ENCODE measurements at places on chromosomes 16 and 17.

DNA sequence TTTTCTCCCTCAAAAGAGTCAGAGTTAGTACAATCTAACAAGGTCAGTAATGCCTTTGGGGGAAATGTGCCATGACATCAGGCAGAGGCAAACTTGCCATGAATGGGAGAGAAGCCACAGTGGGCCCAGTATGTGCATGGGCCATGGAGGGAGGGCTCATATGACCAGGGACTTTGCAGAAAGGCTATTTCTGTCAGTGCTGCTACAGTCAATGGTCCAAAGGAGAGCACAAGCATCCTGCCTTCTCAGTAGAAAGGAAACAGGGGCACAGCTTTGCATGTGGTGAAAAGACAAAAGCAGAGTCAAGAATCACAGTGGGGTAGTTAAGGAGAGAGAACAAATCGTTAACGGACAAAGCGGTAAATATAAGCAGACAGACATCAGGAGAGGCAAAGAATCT, 11.2 kb upstream of the CORO6 start:
- DNase-seq: no peak

DNA sequence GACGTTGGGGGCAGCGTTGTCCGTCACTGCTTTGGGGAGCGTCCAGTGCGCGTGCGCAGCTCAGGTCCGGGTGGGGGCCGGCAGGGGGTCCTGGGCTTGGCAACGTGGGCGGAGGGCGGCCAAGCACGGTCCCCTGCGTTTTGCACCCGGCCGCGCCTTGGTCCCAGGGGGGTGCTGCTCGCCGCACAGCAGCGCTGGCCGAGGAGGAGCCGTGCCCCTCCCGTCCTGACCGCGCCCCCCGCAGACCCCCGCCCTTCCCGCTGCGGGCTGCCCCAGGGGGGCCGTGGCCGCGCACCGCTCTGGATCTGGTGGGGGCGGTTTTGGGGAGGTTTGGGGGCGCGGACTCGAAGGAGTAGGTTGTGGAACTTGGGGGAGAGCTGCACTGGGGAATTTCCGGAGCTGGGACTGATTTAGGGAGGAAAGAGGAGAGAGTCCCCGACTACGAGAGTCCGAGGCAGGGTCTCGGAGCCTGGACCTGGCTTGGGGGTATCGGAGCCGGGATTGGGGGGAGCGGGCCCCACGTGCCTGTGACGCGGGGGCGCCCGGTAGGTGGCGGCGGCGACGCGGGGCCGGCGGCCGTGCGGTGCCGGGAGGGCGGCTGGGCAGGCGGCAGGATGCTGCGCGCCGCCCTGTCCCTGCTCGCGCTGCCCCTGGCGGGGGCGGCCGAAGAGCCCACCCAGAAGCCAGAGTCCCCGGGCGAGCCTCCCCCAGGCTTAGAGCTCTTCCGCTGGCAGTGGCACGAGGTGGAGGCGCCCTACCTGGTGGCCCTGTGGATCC, at the start of gene SLC9A5:
TSS of gene SLC9A5 (plus strand) at position 579 of the 777 bp plus-strand sequence. CDS start at position 615, 36 bp downstream.
- DNase-seq: peak; percentile 69

GRCh38 chr16:78362524-78363135, 263.2 kb downstream of the WWOX start:
- peak; percentile 32 for DNase-seq

GRCh38 chr16:11783319-11784037, 13.6 kb downstream of the ZC3H7A start:
- DNase-seq: peak; percentile 62

DNA sequence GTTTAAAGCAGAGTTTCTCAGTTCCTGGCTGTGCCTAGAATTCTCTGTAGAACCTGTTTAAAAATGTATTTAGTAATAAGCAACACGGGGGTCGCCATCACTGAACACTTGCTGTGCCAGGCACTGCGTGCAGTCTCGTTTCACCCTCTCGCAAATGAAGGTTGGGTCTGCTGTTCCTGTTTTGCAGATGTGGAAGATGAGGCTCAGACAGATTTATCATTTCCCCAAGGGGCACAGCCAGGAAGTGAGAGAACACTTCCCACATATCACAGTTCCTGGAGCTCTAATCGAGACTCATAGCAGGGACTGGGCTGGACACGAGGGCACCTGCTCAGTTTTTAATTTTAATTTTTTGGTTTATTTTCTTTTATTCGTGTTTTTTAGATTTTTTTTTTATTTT, 122.7 kb downstream of the ABCC6 start:
- DNase-seq: no peak

DNA sequence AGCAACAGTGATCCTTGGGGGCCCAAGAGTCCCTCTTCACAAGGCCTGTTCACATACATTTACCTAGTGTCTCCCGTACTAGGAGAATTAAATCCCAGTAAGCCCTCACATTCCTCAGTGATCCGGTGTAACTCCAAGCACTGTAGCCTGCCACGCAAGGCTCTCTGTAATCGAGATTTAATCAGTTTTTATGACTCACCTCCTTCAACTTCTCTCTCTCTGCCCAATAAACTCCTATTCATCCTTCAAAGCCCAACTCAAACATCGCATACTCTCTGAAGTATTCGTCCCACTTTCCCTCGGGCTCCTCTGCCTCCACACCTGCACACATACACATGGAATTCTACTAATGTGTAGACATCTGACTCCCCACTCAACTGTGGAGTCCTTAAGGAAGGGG, 141.8 kb downstream of the CMIP start:
- DNase-seq: no peak

GRCh38 chr17:28597606-28598383, 1.0 kb downstream of the SPAG5 start:
- DNase-seq: no peak

DNA sequence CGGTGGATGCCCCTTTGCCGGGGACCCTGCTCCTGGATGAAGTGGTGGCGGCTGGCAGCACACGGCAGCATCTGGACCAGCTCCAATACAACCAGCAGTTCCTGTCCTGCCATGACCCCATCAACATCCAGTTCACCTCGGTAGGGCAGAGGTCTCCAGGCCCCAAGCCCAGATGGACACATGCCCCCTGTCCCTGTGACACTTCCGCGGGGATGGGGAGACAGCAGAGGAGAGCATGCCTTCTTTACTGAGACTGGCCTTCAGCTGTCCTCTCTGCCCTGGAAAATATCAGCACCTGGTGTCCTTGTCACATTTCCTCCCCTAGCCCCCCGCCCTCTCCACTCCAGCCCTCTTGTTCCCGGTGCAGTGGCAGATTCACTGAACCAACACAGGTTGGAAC, 6.2 kb downstream of the CHAD start:
- no peak for DNase-seq

GRCh38 chr17:1029196-1029921, 32.4 kb downstream of the TIMM22 start:
- DNase-seq: no peak

- DNase-seq: peak; percentile 89
These were observed 145.2 kb downstream of the CLEC16A start for GRCh38 chr16:11089504-11090124.

DNA sequence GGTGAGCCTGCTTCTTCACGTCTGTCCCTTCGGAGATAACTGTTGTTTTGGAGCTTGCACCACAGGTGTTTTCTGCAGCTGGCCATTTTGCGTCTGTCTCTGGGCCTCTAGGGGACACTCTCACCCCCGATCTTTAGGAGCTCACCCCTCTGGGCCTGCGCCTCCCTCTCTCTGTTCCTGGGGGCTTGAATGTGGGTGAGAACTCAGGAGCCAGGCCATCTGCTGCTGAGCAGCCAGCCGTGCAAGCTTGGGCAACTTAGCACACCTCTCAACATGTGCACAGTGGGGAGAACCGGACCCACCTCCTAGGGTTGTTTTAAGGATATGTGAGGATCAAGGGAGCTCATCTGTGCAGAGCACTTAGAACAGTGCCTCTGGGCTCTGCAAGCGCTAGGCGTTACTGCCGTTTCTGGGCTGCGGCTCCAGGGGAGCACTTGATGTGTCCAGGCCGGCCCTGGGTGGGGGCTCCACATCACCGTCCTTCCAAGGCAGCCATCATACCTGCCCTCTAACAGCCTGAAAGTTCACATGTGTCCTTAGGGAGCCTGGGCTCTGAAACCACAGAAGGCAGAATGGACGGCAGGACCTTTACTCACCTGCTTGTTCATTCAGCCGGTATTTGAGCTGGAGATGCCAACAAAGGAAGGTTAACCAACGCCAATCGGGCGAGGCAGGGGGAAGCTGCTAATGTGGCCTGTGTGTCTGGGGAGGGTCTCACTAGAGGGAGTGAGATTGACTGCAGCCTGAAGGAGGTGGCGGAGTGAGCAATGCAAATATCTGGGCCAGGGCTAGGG, 66.3 kb downstream of the MRC2 start:
- DNase-seq: no peak

DNA sequence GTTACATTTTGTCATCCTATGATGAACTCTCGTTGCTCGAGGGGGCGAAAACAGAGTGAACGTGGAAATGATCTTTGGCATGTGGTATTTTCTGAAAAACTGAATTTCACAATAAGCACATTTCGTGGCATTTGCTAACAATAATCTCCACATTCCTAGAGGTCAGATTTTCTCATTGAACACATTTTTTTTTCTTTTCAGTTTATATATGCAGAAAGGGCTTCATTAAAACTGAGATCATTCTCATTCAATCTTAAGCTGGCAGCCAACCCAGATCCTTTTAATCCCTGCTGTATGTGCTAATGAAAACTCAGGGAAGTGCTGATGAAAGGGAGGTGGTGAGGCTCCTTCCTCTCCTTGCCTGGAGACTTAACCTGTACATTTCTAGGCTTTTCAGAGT, 52.6 kb downstream of the PRKCA start:
- no peak for DNase-seq

GRCh38 chr16:86870380-86870779, 292.0 kb downstream of the FOXL1 start:
- DNase-seq: no peak

DNA sequence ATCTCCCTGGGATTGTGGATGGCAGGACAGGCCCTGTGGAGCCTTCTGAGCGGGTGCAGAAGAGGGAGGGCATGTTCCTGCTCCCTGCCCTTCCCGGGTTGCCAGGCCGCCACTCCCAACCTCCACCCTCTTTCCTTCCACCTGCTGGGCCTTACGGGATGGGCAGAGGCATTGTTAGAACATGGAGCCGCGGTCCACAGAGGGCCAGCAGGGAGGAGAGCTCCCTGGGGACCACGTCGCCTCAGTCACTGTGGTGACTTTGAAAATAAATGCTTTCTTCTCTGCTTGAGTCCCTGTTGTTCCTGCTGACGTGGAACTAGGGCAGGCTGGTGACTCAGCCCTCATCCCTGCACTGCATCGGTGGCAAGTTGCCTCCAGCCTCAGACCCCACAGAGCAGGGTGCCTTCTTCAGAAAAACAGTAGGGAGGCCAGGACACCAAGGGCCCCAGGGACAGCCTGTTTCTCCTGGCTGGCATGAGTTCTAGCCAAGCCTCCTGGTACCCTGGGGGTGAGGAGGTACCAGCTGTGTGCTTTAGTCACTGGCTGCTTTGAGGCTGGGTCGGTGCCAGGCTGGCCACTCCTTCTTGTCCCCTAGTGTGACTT, 224.9 kb downstream of the SEC14L1 start:
- DNase-seq: peak; percentile 79

DNA sequence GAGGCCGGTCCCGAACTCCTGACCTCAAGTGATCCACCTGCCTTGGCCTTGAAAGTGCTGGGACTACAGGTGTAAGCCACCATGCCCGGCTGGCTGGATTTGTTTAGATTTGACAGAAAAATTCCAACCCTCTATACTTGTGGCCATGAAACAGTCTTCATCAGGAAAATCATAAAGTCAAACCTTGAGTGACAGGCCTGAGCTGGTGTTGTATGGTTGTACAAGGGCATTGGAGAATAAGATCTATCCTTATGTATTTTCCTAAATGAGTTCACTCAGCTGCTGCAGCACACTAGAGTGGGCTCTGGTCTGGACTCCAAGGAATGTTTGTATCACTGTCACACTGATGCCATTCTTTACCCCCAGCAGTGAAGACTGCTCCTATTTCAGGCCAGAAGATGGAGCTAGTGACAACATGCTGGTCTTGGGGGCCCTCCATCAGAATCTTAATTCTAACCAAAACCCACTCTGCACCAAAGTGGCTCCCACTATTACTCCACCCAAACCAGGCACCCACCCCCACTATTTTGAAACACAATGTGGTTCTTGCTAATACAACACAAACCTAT, 27.4 kb downstream of the SNX11 start:
- DNase-seq: no peak

- DNase-seq: peak; percentile 74
These were observed 4.0 kb downstream of the SLC35B1 start for GRCh38 chr17:49703557-49704277.

DNA sequence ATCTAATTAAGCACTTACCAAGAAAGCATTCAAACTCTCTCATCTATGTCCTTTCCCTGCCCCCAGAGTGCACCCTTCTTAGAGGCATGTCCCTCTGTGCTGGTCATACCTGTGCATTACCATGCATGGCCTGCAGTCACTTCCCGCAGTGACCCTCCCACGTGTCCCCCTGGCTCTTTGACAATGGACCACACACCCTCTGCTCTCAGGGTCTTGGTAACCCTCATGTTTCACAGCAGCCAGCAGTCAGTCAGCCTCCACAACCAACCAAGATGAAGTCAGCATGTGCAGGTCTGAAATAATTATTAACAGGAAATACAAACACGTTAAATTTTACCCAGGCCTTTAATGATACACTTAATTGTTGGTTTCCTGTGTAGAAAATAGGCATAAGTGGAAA, 10.1 kb downstream of the KRT33A start:
- DNase-seq: no peak
